B cell (primary cell): ENCODE measurements at places on chromosomes 12 and 14. TPM values are rescaled to one million over a fixed set of nuclear protein-coding genes. Genes with fewer than 3 reads are reported as not detected.

GRCh38 chr12:54358191-54358944 lies 5.9 kb downstream of the GPR84 start:
- peak overlapping the region; percentile 92 for H3K4me3 ChIP-seq
- H3K27ac ChIP-seq: peak overlapping the region; percentile 12
- H3K4me1 ChIP-seq: peaks cover 17% of the 10 kb centered on the region
- no peaks in the 10 kb centered on the region for H3K27me3 ChIP-seq

GRCh38 chr12:120199595-120200306 lies 1.2 kb downstream of the RPLP0 start:
- H3K27me3 ChIP-seq: no peaks in the 10 kb centered on the region
- H3K4me3 ChIP-seq: peak overlapping the region; percentile 61
- peaks cover 33% of the 10 kb centered on the region for H3K36me3 ChIP-seq
- H3K4me1 ChIP-seq: peaks cover 28% of the 10 kb centered on the region

- H3K4me1 ChIP-seq: no peaks in the 10 kb centered on the region
- peaks cover 8% of the 10 kb centered on the region for H3K27me3 ChIP-seq
- no peak for DNase-seq
- H3K27ac ChIP-seq: no peak overlapping the region
Observed at GRCh38 chr12:20376984-20377383, 8.6 kb downstream of the PDE3A start.

GRCh38 chr12:79689477-79690141 lies 1.2 kb downstream of the PAWR start:
- peaks cover 27% of the 10 kb centered on the region for H3K4me1 ChIP-seq
- H3K27me3 ChIP-seq: no peaks in the 10 kb centered on the region
- peak overlapping the region; percentile 67 for H3K4me3 ChIP-seq
- DNase-seq: peak; percentile 80
- H3K27ac ChIP-seq: peak overlapping the region; percentile 67

- no peak overlapping the region for H3K4me3 ChIP-seq
- H3K36me3 ChIP-seq: no peaks in the 10 kb centered on the region
- peaks cover 70% of the 10 kb centered on the region for H3K4me1 ChIP-seq
- H3K27ac ChIP-seq: no peak overlapping the region
- no peak for DNase-seq
Observed at GRCh38 chr12:132430838-132431774, 58.8 kb upstream of the FBRSL1 start.

GRCh38 chr12:91851741-91852477 lies 293.7 kb downstream of the BTG1 start:
- no peak overlapping the region for H3K4me3 ChIP-seq
- H3K4me1 ChIP-seq: no peaks in the 10 kb centered on the region
- no peak for DNase-seq
- no peak overlapping the region for H3K27ac ChIP-seq
- H3K36me3 ChIP-seq: no peaks in the 10 kb centered on the region
- no peaks in the 10 kb centered on the region for H3K27me3 ChIP-seq

The TPH2 gene
- not detected in 2 replicates for total RNA-seq

GRCh38 chr12:80553316-80553715 lies 109.3 kb downstream of the PTPRQ start:
- no peak for DNase-seq
- H3K4me3 ChIP-seq: no peak overlapping the region
- no peak overlapping the region for H3K27ac ChIP-seq
- H3K4me1 ChIP-seq: no peaks in the 10 kb centered on the region
- no peaks in the 10 kb centered on the region for H3K36me3 ChIP-seq

The KCNK10 gene
- total RNA-seq: 0.20 and 0.34 TPM in 2 replicates

- DNase-seq: peak; percentile 22
- no peaks in the 10 kb centered on the region for H3K36me3 ChIP-seq
- H3K4me1 ChIP-seq: peaks cover 20% of the 10 kb centered on the region
Observed at GRCh38 chr12:27524839-27525753, 1.1 kb downstream of the PPFIBP1 start.

The LMNTD1 gene
- not detected in 2 replicates for total RNA-seq

GRCh38 chr12:120350576-120351350 lies 18.2 kb downstream of the MSI1 start:
- DNase-seq: no peak
- H3K4me3 ChIP-seq: no peak overlapping the region
- no peaks in the 10 kb centered on the region for H3K36me3 ChIP-seq
- no peaks in the 10 kb centered on the region for H3K27me3 ChIP-seq

- no peaks in the 10 kb centered on the region for H3K36me3 ChIP-seq
- no peak overlapping the region for H3K27ac ChIP-seq
- H3K4me3 ChIP-seq: no peak overlapping the region
Observed at GRCh38 chr12:86233126-86233525, 23.1 kb downstream of the MGAT4C start.

- H3K4me3 ChIP-seq: no peak overlapping the region
- H3K36me3 ChIP-seq: no peaks in the 10 kb centered on the region
- DNase-seq: no peak
- H3K4me1 ChIP-seq: no peaks in the 10 kb centered on the region
- H3K27ac ChIP-seq: no peak overlapping the region
- peaks cover 12% of the 10 kb centered on the region for H3K27me3 ChIP-seq
Observed at GRCh38 chr14:64720131-64720576, 15.9 kb downstream of the PLEKHG3 start.

GRCh38 chr14:51495319-51495718 lies 156.4 kb upstream of the FRMD6 start:
- DNase-seq: no peak
- H3K4me1 ChIP-seq: no peaks in the 10 kb centered on the region
- no peaks in the 10 kb centered on the region for H3K27me3 ChIP-seq
- H3K4me3 ChIP-seq: no peak overlapping the region
- H3K27ac ChIP-seq: no peak overlapping the region

The SPRYD4 gene
- total RNA-seq: 7.4 and 8.0 TPM in 2 replicates

DNA sequence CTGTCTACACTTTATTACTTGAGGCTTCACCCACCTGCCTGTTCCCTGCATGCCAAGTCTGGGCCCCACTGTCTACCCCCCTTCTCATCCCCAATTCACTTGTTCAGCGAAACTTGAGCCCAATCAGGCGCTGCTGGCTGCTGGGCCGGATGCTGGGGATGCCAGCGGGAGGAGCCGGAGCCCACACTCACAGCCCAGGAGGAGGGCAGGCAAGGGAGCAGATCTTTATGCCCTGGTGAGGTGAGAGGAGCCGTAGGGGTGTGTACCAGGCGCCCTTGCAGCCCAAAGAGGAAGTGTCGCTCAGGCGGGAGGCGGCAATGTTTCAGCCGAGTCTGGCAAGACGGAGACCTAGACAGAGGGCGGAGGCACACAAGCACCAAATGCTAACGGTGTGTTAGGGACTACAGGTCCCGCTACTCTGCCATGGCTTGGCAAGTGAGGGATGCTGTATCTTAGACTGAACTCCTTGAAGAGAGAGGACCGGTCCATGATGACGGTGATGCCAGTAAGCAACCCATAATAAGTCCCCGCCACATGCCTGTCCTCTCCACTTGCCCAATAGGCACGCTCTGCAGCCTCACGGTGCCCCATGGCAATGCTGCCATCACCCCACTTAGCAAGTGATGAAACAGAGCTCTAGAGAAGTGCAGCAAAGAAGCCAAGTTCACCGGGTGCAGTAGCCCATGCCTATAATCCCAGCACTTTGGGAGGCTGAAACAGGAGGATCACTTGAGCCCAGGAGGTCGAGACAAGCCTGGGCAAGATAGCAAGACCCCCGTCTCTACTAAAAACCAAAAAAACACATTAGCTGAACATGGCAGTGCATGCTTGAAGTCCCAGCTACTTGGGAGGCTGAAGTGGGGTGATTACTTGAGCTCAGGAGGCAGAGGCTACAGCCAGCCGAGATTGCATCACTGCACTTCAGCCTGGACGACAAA lies 41.6 kb downstream of the LRRC74A start:
- peaks cover 6% of the 10 kb centered on the region for H3K27me3 ChIP-seq
- DNase-seq: peak; percentile 72
- H3K4me1 ChIP-seq: peaks cover 17% of the 10 kb centered on the region
- H3K27ac ChIP-seq: no peak overlapping the region
- H3K4me3 ChIP-seq: no peak overlapping the region

- H3K4me1 ChIP-seq: no peaks in the 10 kb centered on the region
- no peak overlapping the region for H3K27ac ChIP-seq
- no peak overlapping the region for H3K4me3 ChIP-seq
- DNase-seq: no peak
Observed at GRCh38 chr14:56057071-56057741, 61.0 kb upstream of the PELI2 start.

GRCh38 chr12:107447336-107447735 lies 238.3 kb upstream of the PWP1 start:
- no peaks in the 10 kb centered on the region for H3K4me1 ChIP-seq
- H3K27ac ChIP-seq: no peak overlapping the region
- H3K36me3 ChIP-seq: no peaks in the 10 kb centered on the region
- H3K27me3 ChIP-seq: no peaks in the 10 kb centered on the region
- DNase-seq: no peak

DNA sequence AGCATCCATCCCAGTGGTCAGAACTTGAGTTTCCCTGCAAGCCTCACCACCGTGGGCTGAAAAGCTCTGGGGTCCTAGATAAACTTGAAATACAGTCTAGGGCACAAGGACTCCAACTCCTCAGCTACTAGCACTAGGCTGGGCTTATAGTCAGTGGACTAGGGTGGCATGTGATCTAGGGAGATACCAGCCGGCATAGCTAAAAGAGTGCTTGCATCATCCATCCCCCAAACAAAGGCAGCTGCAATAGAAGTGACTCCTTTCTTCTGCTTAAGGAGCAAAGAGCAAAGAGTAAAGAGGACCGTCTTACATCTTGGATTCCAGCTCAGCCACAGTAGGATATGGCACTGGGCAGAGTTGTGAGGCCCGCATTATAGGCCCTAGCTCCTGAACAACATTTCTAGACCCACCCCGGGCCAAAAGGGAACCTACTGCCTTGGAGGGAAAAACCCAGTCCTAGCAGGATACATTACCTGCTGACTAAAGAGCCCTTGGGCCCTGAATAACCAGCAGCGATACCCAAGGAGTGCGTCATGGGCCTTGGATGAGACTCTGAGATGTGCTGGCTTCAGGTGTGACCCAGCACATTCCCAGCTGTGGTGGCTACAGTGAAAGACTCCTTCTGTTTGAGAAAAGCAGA lies 17.9 kb upstream of the SOS2 start:
- no peaks in the 10 kb centered on the region for H3K27me3 ChIP-seq
- H3K27ac ChIP-seq: no peak overlapping the region
- no peak overlapping the region for H3K4me3 ChIP-seq
- no peaks in the 10 kb centered on the region for H3K36me3 ChIP-seq

DNA sequence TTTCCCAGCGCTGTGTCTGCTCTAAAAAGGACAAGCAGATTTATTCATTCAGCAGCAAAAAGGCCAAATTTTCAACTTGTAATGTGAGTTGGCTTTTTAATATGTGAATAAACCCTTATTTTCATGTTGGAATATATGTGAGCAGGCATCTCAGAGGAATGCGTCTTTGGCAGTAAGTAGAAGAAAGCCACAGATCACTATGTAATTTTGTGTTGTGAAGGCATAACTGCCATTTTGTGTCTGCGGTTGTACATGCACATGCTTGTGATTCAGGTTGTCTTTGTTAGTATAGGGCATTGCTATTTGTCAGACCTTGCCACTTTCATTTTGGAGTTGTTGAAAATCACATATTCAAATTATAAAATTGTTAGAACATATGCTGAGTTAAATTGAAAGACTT lies 398.8 kb upstream of the RGS6 start:
- no peaks in the 10 kb centered on the region for H3K4me1 ChIP-seq
- no peaks in the 10 kb centered on the region for H3K27me3 ChIP-seq
- H3K27ac ChIP-seq: no peak overlapping the region
- no peak for DNase-seq
- no peak overlapping the region for H3K4me3 ChIP-seq

GRCh38 chr12:67019070-67019469 lies 250.1 kb upstream of the CAND1 start:
- DNase-seq: no peak
- H3K4me3 ChIP-seq: no peak overlapping the region
- no peaks in the 10 kb centered on the region for H3K4me1 ChIP-seq
- no peaks in the 10 kb centered on the region for H3K27me3 ChIP-seq

- peaks cover 49% of the 10 kb centered on the region for H3K4me1 ChIP-seq
- no peaks in the 10 kb centered on the region for H3K27me3 ChIP-seq
- no peaks in the 10 kb centered on the region for H3K36me3 ChIP-seq
- peak overlapping the region; percentile 19 for H3K4me3 ChIP-seq
- H3K27ac ChIP-seq: peak overlapping the region; percentile 69
Observed at GRCh38 chr14:72545411-72546311, 348.2 kb downstream of the DPF3 start.

GRCh38 chr14:91175291-91176201 lies 61.7 kb downstream of the DGLUCY start:
- no peaks in the 10 kb centered on the region for H3K36me3 ChIP-seq
- H3K4me1 ChIP-seq: no peaks in the 10 kb centered on the region
- no peak for DNase-seq
- H3K4me3 ChIP-seq: no peak overlapping the region
- no peaks in the 10 kb centered on the region for H3K27me3 ChIP-seq
